ENCODE measurements at places on chromosomes 3 and 15.

DNA sequence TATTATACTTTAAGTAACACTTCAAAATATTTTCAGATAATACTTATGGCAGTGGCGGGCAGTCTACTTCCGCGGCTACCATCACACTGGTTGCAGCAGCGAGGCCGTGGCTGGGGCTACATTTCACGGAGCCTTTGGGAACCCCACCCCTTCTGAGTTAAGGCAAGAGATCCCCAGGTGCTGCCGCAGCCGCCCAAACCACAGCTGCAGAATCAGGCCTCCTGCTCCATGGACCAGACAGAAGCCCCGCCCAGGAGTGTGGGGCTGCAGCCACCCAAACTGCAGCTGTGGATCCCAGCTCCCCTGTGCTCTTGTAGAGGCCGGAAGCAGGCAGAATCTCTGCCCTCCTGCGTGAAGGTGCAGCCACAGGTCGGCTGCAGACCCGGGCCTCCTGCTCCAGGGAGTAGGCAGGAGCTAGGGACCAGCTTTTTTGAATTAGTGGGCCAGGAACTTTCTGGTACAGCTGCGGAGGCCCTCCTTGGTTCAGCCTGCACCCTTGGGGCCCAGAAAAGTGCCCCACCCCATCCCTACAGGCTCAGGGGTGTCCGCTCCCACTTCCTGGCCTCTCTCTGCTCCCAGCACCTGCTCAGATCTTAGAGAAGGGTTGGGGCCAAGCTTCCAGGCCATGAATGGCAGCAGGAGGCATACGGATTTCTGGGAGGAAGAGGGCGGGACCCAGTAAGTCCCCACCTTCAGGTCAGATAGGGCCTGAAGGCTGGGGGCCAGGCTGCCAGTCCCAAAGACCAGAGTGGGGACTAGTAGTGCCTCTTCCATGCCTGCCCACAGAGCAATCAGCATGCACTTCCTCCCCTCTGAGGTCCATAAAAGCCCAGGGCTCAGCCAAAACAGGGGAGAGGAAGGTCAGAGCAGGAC lies 1188.8 kb upstream of the CADM2 start:
- no peaks in the 10 kb centered on the region for H3K36me3 ChIP-seq
- H3K4me3 ChIP-seq = no peak overlapping the region
- no peaks in the 10 kb centered on the region for H3K27me3 ChIP-seq
- no peak overlapping the region for H3K27ac ChIP-seq
- H3K4me1 ChIP-seq = no peaks in the 10 kb centered on the region

DNA sequence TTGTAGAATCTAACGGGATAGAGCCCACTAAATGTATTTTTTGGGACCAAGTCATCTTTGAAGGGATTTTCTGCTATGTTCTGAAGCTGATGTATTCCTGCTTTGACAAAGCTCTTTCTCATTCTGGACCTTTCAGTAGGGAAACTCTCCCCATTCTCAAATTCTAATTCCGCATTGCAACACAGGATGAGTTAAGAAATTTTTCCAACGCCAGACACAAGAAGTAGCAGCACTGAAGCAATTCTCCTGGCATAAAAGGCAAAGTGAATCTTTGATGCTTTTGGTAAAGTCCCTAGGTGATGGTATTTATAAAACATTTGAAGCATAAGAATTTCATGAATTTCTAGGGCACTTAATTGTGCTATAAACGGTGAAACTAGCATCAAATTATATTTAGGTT lies 76.8 kb downstream of the ZPLD1 start:
- no peaks in the 10 kb centered on the region for H3K36me3 ChIP-seq
- DNase-seq = no peak
- H3K27me3 ChIP-seq = peaks cover 9% of the 10 kb centered on the region

- no peaks in the 10 kb centered on the region for H3K36me3 ChIP-seq
- no peaks in the 10 kb centered on the region for H3K27me3 ChIP-seq
- H3K4me1 ChIP-seq = no peaks in the 10 kb centered on the region
- no peak overlapping the region for H3K27ac ChIP-seq
- no peak overlapping the region for H3K4me3 ChIP-seq
Observed at GRCh38 chr15:56820333-56820732, 87.0 kb upstream of the ZNF280D start.

DNA sequence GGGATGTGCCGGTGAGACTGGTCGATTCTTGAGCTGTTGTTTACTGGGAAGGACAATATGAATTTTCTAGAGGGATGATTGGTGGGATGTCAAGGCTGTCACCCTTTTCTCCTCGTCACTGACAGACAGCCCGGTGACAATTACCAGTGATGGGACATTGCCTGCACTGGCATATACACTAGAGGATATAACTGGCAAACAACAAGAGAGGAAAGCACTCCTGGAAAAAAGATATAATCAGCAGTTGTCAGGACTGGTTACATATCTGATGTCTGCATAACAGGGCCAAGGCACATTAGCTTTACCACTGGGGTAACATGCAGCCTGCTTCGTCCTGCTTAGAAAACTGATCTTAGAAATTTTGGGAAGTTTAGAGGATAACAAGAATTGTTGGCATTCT lies 131.1 kb downstream of the ROBO2 start:
- no peaks in the 10 kb centered on the region for H3K36me3 ChIP-seq
- H3K4me1 ChIP-seq = no peaks in the 10 kb centered on the region
- H3K27me3 ChIP-seq = no peaks in the 10 kb centered on the region
- H3K4me3 ChIP-seq = no peak overlapping the region
- DNase-seq = no peak

DNA sequence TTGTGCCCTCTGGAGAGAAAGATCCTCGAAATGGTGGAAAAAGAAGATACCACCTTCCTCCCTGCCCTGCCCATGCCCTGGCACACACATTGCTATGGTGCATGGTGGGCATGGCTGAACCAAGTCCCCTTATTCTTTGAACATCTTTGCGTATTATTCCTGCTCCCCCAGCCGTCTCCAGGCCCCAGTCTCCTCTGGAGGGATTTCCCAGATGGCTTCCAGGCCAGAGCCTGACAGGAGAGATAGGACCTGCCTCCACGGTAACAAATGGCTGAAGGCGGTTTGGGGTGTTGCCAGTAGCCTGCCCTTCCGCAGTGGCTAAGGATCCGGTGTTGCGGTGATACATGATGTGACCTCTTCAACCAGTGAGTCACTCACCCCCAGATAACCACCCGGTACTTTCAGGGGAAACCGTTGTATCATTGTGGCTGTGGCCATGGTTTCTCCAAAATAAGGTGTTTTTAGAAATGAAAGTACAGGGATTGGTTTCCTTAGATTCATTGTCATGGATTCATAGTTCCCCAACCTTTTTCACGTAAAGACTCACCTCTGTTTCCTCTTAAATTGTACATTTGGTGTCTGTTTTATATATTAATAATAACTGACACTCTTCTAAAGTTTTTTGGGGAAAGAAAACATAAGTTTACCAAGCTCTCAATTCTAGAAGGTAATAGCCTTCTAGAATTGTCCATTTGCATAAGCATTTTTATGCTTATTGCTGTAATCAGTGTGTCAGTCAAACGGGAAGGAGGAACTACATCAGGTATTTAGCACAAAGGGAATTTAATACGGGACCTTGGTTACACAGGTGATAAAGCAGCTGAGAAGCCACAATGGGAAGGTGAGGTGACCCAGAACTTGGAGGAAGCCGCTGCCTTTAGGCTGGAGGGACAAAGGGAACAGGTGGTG lies 25.9 kb downstream of the SMAD3 start:
- peak overlapping the region; percentile 80 for H3K4me3 ChIP-seq
- no peaks in the 10 kb centered on the region for H3K27me3 ChIP-seq
- peak overlapping the region; percentile 96 for H3K27ac ChIP-seq
- peak; percentile 78 for DNase-seq
- H3K4me1 ChIP-seq = peaks cover 90% of the 10 kb centered on the region

DNA sequence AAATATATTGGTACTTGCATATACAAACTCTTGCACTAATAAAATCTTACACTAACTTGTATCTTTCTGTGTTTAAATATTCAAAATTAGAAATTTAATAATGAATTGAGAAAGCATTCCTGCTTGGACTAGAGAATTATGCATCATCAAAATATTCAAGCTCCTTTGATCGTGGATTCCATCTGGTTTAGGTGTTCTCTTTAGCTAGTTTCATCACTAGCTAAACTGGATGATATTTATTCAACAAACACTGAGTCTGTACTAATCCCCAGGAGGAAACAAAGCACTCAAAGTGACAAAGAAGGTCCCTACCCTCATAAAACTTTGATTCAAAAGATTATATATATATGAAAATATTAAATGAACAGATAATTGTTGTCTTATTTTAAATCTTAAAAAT lies 1360.9 kb upstream of the ALCAM start:
- no peak overlapping the region for H3K4me3 ChIP-seq
- no peaks in the 10 kb centered on the region for H3K4me1 ChIP-seq
- H3K36me3 ChIP-seq = no peaks in the 10 kb centered on the region
- no peaks in the 10 kb centered on the region for H3K27me3 ChIP-seq

DNA sequence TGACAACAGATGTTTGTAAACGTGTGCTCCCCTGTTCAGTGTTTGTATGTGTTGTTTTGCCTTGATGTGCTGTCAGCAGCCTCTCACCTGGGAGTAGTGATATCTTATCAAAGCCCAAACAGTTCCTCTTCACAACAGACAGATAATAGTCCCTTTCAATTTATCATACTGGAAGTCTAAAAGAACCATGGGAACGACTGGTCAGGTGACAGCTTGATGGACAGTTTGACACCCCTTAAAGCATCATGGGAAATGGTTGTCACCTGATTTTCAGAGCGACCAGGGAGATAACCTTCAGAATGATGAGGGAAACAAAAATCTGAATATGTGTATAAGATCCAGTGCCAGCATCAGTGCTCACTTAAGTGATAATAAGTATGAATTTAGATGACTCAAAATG lies 146.3 kb upstream of the SOX2 start:
- no peaks in the 10 kb centered on the region for H3K36me3 ChIP-seq
- no peak for DNase-seq
- no peaks in the 10 kb centered on the region for H3K4me1 ChIP-seq
- no peak overlapping the region for H3K4me3 ChIP-seq
- no peak overlapping the region for H3K27ac ChIP-seq

DNA sequence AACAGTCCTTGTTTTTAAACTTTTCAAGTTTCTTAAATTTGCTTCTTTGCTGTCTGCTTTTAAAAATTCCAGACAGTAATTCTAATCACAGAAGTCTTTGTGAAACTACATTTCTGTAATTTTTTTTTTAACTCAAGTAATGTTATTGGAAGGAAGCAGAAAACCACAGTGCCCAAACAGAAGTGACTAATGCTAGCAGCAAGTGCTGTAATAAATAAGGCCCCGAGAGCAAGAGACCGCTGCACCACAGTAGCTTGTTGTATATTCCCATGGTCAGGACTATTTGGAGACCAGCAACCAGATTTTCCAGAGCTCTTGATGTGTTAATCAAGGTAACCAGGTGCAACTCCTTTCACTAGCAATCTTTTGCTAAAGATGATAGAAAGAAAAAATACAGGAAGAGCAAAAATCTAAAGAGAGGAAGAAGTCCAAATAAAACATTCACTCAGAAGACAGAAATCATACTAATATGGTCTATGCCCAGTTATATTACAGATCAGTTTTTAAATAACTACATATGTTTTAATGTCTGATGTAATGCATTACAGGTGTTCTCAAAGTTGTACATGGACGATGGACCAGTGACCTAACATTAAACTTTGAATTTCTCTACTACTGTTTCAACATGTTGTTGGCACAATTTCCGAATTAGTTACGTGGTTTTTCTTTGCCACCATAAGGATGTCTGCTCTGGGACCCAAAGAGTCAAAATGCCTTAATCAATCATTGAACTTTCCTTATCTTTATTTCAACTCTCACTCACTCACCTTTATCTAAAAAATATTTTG lies 36.4 kb downstream of the WWTR1 start:
- peaks cover 9% of the 10 kb centered on the region for H3K27me3 ChIP-seq
- H3K4me3 ChIP-seq = no peak overlapping the region
- peaks cover 5% of the 10 kb centered on the region for H3K4me1 ChIP-seq
- DNase-seq = no peak
- no peaks in the 10 kb centered on the region for H3K36me3 ChIP-seq
- H3K27ac ChIP-seq = peak overlapping the region; percentile 59

DNA sequence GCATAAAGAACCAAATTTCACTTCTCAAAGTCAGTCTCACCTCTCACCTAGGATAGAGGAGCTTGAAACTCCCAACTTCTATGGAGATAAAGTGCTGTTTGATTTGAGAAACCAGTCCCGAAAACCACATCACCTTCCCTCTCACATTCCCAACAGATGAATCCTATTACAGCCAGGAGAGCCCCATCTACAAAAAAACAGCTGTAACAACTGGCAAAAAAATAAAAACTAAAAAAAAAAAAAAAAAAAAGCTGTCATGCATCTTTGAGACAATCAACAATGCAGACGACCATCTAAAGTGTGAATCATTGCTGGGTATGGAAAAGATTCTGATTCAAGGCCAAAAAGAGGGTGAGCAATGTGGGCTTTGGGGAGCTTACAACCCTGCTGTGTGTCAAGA lies 23.8 kb downstream of the HOMER2 start:
- H3K4me3 ChIP-seq = no peak overlapping the region
- no peaks in the 10 kb centered on the region for H3K4me1 ChIP-seq
- H3K36me3 ChIP-seq = no peaks in the 10 kb centered on the region

DNA sequence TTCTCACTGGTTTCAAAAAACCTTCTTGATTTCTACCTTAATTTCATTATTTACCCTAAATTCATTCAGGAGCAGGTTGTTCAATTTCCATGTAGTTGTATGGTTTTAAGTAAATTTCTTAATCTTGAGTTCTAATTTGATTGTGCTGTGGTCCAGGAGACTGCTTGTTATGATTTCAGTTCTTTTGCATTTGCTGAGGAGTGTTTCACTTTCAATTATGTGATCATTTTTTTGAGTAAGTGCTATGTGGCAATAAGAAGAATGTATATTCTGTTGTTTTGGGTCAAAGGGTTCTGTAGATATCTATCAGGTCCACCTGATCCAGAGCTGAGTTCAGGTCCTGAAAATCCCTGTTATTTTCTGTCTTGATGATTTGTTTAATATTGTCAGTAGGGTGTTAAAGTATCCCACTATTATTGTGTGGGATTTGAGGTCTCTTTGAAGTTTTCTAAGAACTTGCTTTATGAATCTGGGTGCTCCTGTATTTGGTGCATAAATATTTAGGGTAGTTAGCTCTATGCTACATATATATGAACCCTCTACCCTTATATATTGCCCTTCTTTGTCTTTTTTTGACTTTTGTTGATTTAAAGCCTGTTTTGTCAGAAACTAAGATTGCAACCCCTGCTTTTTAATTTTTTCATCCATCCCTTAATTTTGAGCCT lies 158.4 kb upstream of the TPRG1 start:
- H3K27ac ChIP-seq = no peak overlapping the region
- no peak for DNase-seq
- no peak overlapping the region for H3K4me3 ChIP-seq
- H3K4me1 ChIP-seq = peaks cover 7% of the 10 kb centered on the region
- H3K27me3 ChIP-seq = no peaks in the 10 kb centered on the region

GRCh38 chr15:29734917-29735572 lies 87.2 kb downstream of the TJP1 start:
- H3K36me3 ChIP-seq = no peaks in the 10 kb centered on the region
- no peak overlapping the region for H3K27ac ChIP-seq
- DNase-seq = no peak
- no peak overlapping the region for H3K4me3 ChIP-seq
- H3K4me1 ChIP-seq = no peaks in the 10 kb centered on the region

All from effector memory CD8-positive, alpha-beta T cell (primary cell).